ENCODE measurements at places on chromosomes 12 and 14. TPM values are rescaled to one million over a fixed set of nuclear protein-coding genes. Genes with fewer than 3 reads are reported as not detected.

GRCh38 chr12:14994610-14995009 lies 21.8 kb downstream of the PDE6H start:
- no peak for DNase-seq
- H3K27ac ChIP-seq, result no peak overlapping the region
- H3K27me3 ChIP-seq, result no peaks in the 10 kb centered on the region
- H3K36me3 ChIP-seq, result no peaks in the 10 kb centered on the region

DNA sequence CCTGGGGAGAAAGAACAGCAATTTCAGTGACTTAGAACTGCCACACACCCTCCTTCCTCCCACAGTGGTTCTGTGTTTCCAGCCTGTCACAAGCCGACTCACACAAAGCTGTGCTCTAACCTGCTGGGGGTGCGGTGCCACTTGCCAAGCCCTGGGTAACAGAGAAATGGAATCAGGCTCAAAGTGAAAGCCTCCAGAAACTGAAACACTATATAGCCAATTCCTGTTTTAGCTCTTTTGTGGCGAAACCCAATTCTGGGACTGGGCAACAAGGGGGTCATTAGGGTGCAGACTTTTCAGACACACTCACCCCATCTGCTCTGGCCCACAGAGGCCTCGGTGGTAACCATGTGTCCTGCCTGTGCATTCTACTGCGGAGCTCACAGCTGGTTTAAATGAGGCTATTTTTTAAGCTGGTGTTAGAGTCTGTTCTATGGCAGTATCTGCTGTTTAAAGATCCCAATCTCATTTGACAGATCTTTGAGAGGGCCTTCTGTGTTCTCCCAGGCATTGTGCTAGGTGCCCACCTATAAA lies 15.2 kb upstream of the ACTR6 start:
- H3K36me3 ChIP-seq, result no peaks in the 10 kb centered on the region
- H3K4me3 ChIP-seq, result no peak overlapping the region
- no peak for DNase-seq
- no peaks in the 10 kb centered on the region for H3K4me1 ChIP-seq

DNA sequence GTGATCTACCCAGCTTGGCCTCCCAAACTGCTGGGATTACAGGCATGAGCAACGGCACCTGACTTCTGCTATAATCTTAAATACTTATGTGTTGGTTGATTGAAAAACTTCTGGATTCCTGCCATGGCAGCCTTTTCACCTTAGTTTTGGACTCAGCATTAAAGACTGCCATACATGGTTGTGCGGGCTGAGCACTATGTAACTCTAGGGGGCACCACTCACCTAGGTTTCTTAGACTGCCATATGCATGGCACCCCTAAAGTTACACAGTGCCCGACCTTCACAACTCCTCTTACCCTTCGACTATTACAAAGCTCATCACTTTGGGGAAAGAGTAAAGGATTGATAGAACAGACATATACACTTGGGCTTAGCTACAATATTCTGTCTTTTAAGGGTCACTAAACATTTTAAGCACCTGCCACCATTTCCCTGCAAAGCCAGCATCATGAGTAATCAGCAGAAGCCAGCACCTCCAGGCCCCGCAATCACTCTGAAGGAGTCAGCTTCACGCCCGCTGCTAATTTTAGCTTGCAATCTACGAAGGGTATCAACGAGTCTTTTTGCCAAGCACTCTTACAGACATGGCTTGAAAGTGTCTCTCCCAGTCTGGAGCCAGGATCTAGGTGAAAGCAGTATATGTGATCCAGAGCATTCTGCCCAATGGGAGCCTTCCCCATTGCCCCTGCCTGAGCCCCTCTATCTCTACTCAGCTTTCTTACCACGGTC lies 59.8 kb downstream of the SUDS3 start:
- no peak for DNase-seq
- peaks cover 7% of the 10 kb centered on the region for H3K4me1 ChIP-seq
- H3K27me3 ChIP-seq, result no peaks in the 10 kb centered on the region
- no peak overlapping the region for H3K27ac ChIP-seq
- H3K36me3 ChIP-seq, result no peaks in the 10 kb centered on the region
- no peak overlapping the region for H3K4me3 ChIP-seq

DNA sequence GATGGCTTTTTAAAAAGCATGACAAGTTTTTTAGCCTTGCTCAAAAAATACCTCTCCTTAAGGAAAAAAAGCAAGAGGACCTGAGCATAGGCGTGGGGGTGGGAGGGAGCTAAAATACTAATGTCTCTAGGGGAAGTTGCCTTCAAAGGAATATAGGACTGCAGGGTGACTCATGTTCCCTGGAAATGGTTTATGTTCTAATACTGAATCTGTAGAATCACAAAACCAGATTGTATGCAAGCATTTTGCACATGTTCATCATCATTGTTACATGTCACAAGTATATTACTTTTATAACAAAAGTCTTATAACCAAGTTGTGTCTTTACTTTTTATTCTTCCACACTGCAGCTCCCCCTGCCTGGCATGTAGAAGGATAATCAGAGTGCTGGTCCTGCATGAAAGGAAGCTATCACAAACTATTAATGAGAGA lies 36.6 kb downstream of the GPR135 start:
- no peaks in the 10 kb centered on the region for H3K4me1 ChIP-seq
- H3K4me3 ChIP-seq, result no peak overlapping the region
- no peaks in the 10 kb centered on the region for H3K36me3 ChIP-seq
- H3K27ac ChIP-seq, result peak overlapping the region; percentile 59
- no peaks in the 10 kb centered on the region for H3K27me3 ChIP-seq
- DNase-seq, result no peak

GRCh38 chr12:65655074-65655493 lies 169.2 kb upstream of the HMGA2 start:
- DNase-seq, result no peak
- no peak overlapping the region for H3K4me3 ChIP-seq
- H3K27ac ChIP-seq, result no peak overlapping the region
- H3K27me3 ChIP-seq, result no peaks in the 10 kb centered on the region
- H3K36me3 ChIP-seq, result no peaks in the 10 kb centered on the region

PLA2G1B gene
- not detected for total RNA-seq

IFNG-AS1 gene
- total RNA-seq, result 0.68 TPM

Measured in transverse colon (tissue), 4 donors.